ENCODE measurements at places on chromosomes 7 and 10.

DNA sequence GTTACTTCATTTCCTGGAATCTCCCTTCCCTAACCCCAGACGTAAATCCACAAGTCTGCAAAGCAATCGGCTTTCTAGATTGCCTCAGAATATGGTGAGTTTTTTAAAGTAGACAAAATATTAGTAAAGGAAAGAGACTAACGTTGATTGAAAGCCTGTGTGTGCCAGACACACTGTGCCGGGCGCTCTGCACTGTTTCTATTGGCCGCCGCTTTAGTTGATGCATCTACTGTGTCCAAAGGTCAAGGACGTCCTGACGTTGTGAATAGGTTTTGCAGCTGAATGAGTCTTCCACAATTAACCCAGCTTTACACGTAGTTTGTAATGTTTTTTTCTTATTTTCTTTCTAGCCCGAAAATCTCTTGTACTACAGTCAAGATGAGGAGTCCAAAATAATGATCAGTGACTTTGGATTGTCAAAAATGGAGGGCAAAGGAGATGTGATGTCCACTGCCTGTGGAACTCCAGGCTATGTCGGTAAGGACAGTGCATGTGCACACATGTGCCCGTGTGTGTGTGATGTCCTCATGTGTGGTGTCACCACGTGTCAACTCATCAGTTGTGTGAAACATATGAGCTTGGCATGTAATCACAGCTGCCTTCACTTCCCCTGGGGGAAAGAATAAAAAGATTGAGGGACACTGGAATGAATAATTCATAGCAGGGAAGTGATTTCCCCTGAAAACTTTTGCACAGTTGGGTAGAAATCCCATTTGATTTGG, 232.0 kb downstream of the CCDC3 start:
- no peak for DNase-seq

- peak; percentile 19 for DNase-seq
Measured at GRCh38 chr10:30581779-30582380, 47.7 kb downstream of the LYZL2 start.

- DNase-seq: no peak
Measured at GRCh38 chr10:23556727-23557440, 118.0 kb downstream of the OTUD1 start.

- DNase-seq: no peak
Measured at GRCh38 chr7:16660702-16661464, 14.9 kb downstream of the BZW2 start.

DNA sequence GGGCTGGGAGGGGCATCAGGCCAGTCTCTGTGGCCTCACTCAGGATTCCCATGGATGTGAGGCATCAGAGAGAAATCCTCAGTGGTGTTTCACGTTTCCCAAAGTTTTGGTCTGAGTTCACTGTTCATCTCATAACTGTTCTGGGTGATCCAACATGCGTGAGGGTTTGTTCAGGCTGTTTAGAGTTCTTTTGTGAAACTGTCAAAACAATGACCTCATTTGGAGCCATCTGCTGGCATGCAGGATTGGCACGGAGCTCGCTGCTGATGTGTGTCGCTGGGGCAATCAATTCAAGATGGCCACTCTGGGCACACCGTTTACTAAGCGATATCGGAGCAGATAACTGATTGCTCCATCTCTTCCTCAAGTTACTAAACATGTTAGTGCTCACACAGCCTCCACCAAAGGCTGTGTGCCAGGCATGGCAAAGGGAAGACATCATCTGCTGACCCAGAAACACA, 365.6 kb downstream of the WDR11 start:
- no peak for DNase-seq

- no peak for DNase-seq
Measured at GRCh38 chr7:156378806-156379205, 261.8 kb upstream of the RNF32 start.

DNA sequence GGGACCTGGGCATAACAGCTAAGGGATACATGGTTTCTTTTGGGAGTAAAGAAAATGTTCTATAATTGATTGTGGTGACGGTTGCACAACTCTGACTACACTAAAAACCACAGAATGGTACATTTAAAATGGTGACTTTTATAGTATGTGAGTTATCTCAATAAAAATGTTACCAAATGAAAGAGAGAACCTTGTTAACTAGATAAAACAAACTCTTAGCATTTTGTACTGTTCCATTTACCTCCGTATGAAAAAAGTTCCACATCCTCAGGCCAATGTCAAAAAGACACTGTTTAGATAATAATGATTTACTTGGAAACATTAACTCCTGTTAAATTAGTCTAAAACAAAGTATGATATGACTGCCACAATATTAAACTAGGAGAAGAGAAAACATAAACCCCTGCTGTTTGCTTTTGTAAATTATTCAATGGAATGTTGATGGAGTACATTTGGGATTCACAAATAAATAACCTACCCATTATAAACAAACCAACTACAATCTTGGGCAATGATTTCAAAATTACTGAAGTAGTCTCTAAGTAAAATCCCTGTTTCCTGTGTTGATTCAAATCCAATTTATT, 60.7 kb downstream of the SMURF1 start:
- DNase-seq: no peak

DNA sequence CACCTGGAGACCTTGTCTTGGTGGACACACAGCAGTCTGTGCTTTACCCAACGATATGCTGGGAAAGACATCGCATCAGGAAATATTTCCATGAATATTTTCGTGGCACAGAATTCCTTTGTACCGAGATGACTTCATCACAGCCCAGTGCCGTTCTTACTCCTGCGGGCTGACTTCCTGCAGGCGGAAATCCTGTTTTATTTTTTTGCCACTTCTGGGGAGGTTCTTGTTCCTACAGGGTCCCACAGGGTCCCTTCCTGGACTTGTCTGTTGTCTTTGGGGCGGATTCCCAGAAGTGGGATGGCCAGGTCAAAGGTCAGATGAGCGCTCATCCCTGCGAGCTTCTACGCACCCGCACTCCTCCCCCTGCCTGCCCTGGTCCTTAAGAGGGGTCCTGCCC, 86.5 kb downstream of the DNAJB6 start:
- no peak for DNase-seq

- DNase-seq: no peak
Measured at GRCh38 chr10:1120801-1121211, 64.6 kb downstream of the WDR37 start.

- DNase-seq: no peak
Measured at GRCh38 chr10:13767676-13768178, 181.0 kb downstream of the PRPF18 start.

DNA sequence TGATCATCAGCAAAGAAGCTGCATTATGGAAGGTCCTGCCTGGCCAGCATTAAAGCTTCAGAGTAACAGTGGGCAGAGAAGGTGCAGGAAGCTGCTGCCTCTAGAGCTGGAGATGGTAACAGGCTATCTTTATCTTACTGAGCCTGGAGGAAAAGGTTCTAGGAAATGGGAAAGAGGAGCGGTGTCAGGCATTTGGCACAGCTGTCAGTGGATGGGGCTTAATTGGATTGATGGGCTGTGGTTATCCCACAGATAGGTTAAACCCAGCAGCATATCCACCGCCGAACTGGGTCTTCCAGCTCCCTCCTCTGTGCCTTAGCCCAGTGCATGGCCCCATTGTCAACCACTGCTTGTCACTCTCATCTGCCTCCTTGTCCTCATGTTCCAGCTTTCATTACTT, 127.6 kb downstream of the CCNY start:
- no peak for DNase-seq

DNA sequence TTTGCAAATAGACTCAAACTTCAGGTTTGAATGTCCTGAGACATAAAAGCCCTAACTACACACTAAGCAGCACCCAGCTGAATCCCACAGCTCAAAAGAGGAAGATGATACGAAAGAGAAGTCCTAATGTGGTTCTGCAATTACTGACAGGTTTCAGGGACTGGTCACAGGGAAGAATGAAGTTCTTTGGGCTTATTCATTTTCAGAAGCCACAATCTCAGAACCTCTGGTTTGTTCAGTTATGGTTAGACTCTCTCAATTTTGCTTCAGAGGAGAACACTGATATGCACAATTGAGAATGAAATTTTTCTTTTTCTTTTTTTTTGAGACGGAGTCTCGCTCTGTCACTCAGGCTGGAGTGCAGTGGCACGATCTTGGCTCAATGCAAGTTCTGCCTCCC, 94.6 kb upstream of the FAM180A start:
- DNase-seq: no peak

DNA sequence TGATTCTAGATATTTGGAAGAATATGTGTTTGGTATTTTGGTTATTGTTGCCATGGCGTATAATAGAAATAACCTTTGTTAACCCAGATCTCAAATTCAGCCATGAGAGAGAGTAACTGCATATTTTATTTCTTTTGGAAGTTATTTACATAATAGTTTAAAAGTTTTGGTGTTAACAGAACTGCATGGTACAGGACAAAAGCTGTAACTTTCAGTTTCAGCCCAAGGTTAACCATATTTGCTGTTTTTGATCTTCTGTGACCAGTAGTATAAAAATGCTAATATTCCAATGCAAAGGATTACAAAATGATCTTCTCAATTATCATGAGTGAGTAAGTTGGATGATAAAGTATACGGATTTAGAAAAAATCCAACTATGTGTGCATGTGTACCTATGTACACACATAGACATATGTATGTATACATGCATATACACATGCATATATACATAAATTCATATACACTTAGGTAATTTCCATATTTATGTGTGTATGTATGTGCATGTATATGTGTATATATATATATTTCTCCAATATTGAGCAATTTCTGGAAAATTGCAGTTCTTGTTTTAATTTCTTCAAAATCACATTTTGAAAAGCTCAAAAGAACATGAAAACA, 38.0 kb upstream of the PIP4K2A start:
- no peak for DNase-seq

- no peak for DNase-seq
Measured at GRCh38 chr10:33489501-33490176, 155.2 kb upstream of the NRP1 start.

GRCh38 chr10:117237401-117237991, 3.4 kb upstream of the SLC18A2 start:
- DNase-seq: no peak

- DNase-seq: no peak
Measured at GRCh38 chr10:132302421-132303310, 5.1 kb downstream of the STK32C start.

DNA sequence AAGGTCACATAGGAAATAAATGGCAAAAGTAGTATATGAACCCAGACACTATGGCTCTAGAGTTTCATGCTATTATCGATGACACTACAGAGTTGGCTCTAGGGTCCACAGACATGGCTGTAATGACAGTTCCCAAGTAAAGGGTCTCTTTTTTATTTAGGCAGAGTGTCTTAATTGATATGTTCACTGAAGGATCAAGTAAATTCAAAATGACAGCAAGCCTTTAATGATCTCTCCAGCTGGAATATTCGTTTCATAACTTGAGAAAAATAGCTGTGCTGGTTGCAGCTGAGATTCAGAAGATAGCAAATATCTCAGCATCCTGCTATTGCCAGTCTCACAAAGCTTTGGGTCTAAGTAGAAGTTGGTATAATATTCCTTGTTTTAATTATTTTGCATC, 333.6 kb upstream of the MAGI2 start:
- DNase-seq: no peak

- no peak for DNase-seq
Measured at GRCh38 chr10:11909618-11910017, 86.5 kb downstream of the PROSER2 start.

DNA sequence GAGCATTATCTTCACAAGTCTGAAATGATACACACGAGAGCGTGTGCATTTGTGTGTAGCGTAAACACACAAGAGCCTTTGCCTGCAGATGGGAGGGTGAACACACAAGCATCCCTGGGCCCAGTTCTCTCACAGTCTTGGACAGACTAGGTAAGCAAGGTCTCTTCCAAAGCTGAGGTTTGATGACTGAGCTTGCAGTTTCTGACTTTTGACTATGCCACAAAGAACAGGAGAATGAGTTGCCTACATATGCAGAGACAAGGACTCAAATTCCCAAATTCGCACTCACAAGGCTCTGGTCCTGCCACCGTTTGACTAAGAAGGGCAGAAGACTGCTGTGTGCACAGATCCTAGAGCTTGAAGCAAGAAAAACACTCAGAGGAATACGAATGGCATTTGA, 55.8 kb downstream of the FAM53B start:
- no peak for DNase-seq

DNA sequence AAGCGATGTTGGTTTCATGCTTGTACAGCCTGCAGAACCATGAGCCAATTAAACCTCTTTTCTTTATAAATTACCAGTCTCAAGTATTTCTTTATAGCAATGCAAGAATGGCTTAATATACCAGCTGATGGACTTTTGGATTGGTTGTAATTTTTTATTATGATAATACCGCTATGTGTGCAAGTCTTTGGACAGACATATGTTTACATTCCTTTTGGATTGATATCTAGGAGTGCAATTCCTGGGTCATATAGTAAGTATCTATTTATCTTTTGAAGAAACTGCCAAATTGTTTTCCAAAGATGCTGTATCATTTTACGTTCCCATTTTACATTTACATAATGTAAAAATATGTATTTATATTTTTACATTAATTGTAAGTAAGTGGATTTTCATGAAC, 81.2 kb upstream of the PIP4K2A start:
- no peak for DNase-seq

DNA sequence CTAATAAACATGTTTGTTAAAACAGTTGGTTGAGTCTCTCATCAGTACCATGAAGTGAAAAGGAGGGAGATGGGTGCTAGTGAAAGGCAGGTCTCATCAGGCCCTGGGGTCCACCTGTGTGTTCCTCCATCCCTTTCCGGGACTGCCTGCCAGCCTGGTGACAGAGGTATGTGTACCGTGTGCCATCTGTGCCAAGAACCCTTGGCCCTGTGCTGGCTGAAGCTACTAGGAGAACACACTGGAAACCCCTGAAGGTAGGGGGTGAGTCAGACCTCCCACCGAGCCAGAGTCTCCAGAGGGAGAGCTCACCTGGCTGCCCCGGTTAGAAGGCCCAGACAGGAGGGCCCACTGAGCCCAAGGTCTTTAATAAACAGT, 2.3 kb downstream of the DDIT4 start:
- peak; percentile 66 for DNase-seq

GRCh38 chr7:214410-215212, 22.2 kb downstream of the FAM20C start:
- DNase-seq: no peak

- peak; percentile 75 for DNase-seq
Measured at GRCh38 chr7:151518105-151518946, 1.4 kb downstream of the RHEB start.

- DNase-seq: no peak
Measured at GRCh38 chr7:81638198-81638597, 131.6 kb downstream of the HGF start.

DNA sequence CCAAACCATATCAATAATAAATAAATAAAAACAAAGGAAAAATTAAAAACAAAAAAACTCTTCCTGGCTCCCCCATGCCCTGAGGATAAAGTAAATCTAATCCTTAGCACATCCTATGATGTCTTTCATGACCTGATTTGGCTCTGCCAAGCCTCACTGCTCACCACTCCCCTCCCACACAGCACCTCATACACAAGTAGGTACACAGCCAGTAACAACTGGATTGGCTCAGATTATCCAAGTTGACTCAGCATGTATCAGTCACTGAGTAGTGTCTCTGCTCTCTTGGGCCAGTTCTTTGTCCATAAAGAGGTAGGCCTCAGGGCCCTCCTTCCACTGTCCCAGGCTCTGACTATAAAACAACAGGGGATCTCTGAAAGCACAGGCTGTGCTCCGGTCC, 99.6 kb downstream of the STRA8 start:
- no peak for DNase-seq

- no peak for DNase-seq
Measured at GRCh38 chr7:135111379-135111778, 36.5 kb upstream of the TMEM140 start.
